Tibial nerve (tissue), 4 donors: ENCODE measurements at places on chromosomes 2 and 18. TPM values are rescaled to one million over a fixed set of nuclear protein-coding genes. Genes with fewer than 3 reads are reported as not detected.

GRCh38 chr2:160287476-160287875 is 87.4 kb upstream of the ITGB6 start:
- no peak for DNase-seq
- H3K36me3 ChIP-seq: no peaks in the 10 kb centered on the region
- no peak overlapping the region for H3K27ac ChIP-seq
- H3K4me1 ChIP-seq: no peaks in the 10 kb centered on the region

DNA sequence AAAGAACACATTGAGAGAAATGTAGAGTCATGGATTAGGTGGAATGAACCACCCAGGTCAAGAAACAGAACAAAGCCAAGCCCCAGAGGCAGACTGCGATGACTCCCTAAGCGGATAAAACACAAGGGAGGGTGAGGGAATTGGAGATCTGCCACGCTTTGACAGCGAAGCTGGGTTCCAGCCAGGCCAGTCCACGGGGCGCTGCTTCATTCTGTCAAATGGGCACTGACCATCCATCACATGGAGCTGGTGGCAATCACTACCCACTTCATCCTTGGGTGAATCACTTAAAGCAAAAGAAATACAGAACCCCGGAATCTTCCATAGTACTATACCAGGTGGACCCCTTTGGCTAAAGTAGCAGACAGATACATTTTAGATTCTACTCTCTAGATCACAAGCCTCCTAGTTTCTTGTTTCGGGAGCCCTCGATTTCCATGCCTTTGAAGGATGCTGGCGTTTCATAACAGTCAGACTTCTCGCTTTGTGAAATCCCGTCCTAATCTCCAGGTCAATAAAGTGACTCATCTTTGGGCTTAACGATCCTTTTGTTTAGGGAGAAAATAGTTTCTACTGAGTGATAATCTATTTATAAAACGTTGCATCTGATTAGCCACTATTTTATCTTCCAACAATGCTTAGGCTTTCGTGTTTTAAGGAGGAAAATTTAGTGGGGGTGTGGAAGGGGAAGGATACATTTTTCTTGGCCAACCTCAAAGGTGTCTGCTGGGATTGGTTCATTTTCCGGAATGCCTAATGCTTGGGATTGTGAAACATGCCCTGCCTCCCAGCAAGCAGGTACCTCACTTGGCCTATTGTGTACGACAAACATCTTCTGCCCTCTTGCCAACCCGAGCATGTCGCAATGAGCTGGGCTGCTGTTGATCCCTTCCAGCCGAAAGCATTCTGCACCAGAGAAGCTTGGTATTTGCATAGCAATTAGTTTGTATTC is 44.1 kb upstream of the HDAC4 start:
- no peak overlapping the region for H3K4me3 ChIP-seq
- H3K4me1 ChIP-seq: peaks cover 54% of the 10 kb centered on the region
- DNase-seq: peak; percentile 50
- H3K36me3 ChIP-seq: no peaks in the 10 kb centered on the region
- no peaks in the 10 kb centered on the region for H3K27me3 ChIP-seq
- peak overlapping the region; percentile 85 for H3K27ac ChIP-seq

GRCh38 chr2:6080932-6081753 is 389.0 kb downstream of the SOX11 start:
- H3K36me3 ChIP-seq: no peaks in the 10 kb centered on the region
- H3K27me3 ChIP-seq: no peaks in the 10 kb centered on the region
- DNase-seq: no peak
- peaks cover 7% of the 10 kb centered on the region for H3K4me1 ChIP-seq
- peak overlapping the region; percentile 50 for H3K27ac ChIP-seq

GRCh38 chr18:61892683-61893308 is at the start of gene RNF152:
RNF152 (minus strand) TSS chr18:61893007; CDS start chr18:61816463, 76,544 bp downstream.
- no peaks in the 10 kb centered on the region for H3K36me3 ChIP-seq
- peak within 1 kb of the TSS; percentile 82 for H3K27ac ChIP-seq
- peak within 1 kb of the TSS; percentile 56 for H3K4me3 ChIP-seq
- DNase-seq: no peak

NAT8 gene
- total RNA-seq: not detected
